ENCODE measurements at places on chromosomes 1 and 21.

DNA sequence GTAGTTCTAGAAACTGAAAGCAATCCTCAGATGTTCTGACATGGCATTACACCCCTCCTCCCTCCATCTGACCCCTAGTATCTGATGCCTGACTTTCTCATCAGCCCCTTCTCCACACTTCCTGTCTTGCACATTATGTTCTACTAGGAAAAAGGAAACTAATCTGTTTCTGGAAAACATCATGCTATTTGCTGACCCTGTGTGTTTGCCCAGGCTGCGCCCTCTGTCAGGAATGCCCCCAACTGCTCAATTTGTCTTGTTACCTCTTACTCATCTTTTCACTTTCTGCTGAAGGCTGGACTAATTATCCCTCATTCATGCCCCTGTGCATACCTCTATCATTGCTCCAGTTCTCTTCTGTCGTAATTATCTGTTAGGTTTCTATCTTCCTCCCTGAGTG lies 37.5 kb upstream of the DAB1 start:
- DNase-seq, result no peak

DNA sequence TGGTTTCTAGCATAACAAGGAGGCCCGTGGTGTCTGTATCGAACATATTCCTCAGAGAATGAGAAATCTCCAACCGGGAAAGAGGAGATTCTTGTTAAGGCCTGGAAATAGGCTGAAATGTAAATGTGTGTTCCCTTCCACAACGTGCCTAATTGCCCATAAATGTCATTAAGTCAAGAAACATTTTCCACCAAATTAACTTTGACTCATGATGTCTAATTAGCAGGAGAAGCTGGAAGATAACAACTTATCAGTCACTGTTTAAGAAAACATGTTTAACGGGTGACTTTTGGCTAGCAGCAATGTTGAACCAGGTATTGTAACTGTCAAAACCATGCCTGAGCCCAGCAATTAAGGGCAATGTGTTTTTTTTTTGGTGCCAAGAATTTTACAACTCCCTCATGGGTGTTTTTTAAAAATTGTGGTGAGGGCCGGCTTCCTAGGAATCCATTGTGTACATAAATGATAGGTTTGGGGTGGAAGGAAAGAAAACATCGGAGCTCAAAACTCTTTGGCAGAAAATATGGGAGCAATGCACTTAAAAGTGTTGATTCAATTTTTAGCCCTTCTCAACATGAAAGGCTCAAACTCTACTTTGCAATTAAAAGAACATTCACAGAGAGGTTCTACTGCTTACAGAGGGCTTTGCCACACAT lies 67.0 kb downstream of the OLIG1 start:
- DNase-seq, result no peak

- DNase-seq, result no peak
Observed at GRCh38 chr1:36128126-36128904, 3.3 kb upstream of the COL8A2 start.

- DNase-seq, result no peak
Observed at GRCh38 chr21:16742131-16742641, 770.7 kb upstream of the CXADR start.

GRCh38 chr1:163069142-163069541 lies at the start of gene RGS4:
Gene RGS4 (plus strand): TSS chr1:163069361. CDS start chr1:163069485, 124 bp downstream.
- DNase-seq, result peak; percentile 92

- DNase-seq, result no peak
Observed at GRCh38 chr1:19645411-19646251, 1.5 kb downstream of the NBL1 start.

DNA sequence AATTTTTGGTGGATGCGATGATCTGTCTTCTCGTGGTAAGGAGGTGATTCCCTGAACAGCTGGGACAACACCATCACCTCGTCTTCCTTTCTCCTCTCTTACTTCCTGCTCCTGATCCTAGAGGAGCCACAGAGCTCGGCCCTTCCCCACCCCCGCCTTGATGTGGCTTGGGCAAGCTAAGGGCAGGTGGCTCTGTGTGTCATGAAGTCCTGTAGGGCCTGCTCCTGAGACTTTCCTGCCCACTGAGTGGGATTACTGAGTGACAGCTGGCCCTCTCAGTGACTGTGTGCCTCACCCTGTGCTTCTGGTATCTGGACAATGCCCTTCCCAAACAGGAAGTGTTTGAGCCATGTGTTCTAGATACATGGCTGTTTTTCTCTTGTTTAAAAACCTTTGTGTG lies 153.0 kb downstream of the KCNJ6 start:
- no peak for DNase-seq

DNA sequence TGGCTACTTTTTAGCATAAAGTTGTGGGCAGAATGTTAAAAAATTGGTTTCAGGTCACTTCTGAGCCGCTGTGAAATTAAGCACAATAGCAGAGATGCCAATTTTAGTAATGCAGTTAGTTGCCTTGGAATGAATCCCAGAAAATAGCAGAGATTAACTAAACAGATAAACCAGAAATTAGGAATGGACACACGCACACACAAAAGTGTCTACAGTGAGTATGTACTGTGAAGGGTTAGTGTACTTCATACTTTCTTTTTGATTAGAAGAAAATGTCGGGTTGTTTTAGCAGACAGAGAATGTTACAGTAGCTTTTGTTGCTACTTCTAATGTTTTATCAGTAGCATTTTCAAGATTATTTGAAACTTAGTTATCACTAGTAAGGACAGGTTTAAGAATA lies 106.7 kb downstream of the LEPR start:
- peak; percentile 60 for DNase-seq

DNA sequence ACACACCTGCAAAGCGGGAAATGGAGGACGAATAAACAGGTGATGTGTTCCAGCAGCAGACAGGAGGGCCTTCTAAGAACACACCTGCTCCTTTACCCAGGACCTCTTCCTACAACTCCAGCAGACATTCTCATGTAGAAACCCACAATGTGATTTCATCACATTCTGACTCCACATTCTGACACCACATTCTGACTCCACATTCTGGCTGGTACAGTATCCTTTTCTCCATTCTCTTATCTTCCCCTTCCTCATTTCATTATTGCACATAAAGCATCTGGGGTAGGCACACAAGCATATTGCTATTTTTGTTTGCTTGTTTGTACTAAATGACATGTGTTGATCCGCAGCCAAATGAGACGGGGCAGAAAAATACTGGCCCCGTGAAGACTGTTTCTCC lies 3.6 kb upstream of the ZNF124 start:
- no peak for DNase-seq

DNA sequence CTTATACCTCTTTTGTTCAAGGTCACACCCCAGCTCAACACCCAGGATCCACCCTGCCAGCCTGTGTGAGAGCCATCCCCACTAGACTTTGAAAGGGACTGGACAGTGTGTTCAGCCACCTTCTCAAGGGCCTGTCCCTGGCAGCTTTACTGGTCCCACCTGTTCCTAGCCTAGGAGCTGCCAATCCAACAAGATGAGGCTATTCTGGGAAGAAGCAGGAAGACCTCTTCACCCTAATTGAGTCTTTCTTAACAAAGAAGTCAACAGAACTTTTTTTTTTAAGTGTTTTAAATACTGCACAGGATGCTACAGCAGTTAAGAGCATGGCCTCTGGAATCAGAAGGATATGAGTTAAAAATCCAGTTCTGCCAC lies 95.8 kb upstream of the HOOK1 start:
- no peak for DNase-seq
